Stimulated activated CD4-positive, alpha-beta T cell treated with anti-CD3 and anti-CD28 coated beads, Interleukin-1b, Interleukin-23, amount 100 ng/mL, for 1 hour (primary cell): ENCODE measurements at places on chromosomes 7 and 10.

DNA sequence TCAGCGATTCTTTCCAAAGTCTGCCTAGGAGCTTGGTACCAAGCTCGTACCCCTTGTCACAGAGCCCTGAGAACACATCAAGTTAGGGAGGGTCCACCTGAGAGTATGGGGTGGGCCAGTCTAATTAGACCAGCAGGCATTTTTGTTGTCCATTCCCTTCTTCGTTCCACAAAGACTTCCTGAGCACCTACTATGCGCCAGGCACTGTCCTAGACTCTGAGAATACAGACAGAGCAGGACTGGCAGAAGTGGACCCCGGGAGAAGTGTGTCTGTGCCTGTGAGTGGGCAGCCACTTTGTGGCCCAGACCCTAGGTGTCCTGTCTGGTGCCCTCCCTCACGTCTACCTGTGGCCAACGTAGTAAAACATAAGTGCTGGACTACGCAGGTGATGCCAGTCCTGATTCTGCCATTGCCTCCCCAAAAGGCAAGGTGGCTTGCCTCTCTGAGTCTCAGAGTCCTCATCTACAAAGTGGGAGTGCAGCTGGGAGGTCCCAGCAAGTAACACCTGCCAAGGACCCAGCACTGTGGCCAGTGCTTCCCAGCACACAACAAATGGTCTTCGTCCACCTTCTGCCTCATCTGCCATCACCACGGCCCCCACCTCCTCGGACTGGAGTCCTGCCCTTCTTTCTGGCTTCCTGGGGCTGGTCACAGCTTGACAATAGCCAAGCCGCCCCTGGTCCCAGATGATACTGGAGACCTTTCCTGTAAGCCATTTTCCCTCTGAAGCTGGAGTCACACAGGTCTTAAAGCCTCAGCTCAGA lies 54.3 kb upstream of the DUSP5 start:
- no peak for DNase-seq

GRCh38 chr7:92404170-92404614 lies 43.1 kb upstream of the GATAD1 start:
- DNase-seq: no peak

DNA sequence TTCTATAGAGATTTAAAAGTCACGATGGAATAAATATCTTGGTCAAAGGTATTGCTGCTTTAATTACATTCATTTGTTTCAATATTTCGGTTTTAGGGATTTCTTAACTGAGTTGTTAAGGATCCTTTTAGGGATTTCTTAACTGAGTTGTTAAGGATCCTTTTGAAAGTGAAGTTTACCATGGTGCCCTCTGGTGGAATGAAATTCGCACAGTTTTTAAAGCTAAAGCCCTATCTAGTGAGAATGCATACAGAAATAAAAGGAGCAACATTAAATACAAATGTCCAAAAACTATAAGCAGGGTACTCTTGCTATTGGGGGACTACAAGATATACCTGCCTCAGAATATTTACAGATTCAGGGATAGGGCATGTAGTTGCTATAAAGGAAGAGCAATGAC lies 193.7 kb downstream of the RNLS start:
- no peak for DNase-seq

- DNase-seq: no peak
Measured at GRCh38 chr10:69394020-69394419, 22.7 kb downstream of the TACR2 start.

DNA sequence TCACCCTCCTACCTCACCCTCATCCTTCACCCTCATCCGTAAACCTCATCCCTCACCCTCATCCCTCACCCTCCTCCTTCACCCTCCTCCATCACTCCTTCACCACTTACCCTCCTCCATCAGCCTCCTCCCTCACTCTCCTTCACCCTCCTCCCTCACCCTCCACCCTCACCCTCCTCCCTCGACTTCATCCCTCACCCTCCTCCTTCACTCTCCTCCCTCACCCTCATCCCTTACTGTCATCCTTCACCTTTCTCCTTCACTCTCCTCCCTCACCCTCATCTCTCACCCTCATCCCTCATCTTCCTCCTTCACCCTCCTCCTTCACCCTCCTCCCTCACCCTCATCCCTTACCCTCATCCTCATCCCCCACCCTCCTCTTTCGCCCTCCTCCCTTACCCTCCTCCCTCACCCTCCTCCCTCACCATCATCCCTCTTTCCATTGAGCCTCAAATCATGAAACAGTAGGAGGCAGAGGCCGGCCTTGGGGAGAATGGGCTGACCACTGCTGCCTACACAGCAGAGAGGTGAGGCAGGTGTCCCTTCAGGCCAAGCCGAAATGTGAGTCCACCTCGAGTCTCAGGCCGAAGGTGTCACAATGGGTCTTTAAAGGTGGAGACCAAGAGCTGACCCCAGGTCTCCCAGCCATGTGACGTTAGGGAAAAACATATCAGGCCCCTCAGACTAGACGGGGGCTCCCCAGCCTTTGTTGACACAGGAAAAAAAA lies 53.0 kb downstream of the PDGFA start:
- no peak for DNase-seq

- DNase-seq: no peak
Measured at GRCh38 chr10:47379445-47379785, 4.7 kb downstream of the ZNF488 start.

- no peak for DNase-seq
Measured at GRCh38 chr10:677750-678661, 11.5 kb downstream of the DIP2C start.

DNA sequence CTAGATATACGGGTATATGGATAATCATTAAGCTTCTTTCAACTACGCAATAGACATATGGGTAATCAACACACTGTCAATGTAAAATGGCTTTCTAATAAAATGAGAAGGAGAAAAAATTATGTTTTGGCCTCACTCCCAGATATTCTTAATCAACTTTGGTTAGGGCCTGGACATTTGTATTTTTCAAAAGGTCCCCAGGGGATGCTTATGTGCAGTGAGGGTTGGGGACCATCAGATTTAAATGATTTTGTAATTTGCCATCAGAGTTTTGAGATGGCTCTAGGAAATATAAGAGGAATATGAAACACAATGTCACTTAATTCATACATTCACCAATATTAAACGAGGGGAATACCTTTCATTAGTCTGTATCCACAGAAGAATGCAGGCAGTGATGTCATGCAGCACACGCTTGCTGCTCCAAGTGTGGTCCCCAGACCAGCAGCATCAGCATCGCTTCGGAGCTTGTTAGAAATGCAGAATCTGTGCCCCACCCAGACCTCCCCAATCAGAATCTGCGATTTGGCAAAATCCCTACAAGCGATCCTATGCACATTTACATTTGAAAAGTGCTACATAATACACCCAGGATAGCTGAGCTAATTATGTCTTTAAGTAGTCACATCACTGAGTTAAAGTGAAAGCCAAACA lies 75.1 kb downstream of the INHBA start:
- no peak for DNase-seq

DNA sequence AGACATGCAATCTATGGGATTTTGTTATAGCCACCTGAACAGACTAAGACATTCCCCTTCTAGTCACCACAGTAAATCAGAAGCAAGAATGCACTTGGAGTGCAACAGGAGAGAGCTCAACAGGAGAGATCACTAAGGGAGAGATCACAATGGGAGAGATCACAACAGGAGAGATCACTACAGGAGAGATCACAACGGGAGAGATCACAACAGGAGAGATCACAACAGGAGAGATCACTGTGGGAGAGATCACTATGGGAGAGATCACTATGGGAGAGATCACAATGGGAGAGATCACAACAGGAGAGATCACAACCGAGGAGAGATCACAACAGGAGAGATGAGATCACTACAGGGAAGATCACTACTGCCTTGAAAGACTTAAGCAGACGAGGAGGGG lies 238.5 kb upstream of the PITRM1 start:
- DNase-seq: no peak

DNA sequence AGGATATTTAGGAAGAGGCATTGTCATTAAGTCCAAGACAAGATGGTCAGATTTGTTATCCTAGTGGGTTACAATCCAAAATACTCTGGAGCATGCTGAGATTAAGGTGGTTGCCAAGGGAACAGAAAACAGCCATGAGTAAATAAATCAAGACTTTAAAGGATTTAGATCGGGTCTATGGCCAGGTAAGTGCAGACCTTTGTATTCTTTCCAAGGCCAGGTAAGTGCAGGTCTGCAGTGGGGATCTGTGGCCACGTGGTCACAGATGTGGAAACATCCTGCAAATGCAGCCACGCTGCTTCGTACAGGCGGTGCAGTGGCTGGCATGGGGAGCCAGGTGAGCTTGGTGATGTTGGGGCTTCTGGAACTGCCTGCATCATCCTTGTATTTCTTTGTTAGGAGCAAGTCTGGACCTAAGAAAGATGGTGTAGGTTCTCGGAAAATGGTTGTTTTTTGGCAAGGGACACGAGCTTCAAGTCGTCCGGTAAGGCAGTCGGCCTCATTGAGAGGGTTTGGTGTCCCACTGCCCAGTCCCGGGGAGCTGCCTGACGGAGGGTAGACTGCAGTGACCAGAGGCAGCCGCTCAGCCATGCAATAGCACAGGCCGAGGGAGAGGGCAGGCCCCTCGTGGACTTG lies 21.8 kb downstream of the ZNF775 start:
- no peak for DNase-seq

DNA sequence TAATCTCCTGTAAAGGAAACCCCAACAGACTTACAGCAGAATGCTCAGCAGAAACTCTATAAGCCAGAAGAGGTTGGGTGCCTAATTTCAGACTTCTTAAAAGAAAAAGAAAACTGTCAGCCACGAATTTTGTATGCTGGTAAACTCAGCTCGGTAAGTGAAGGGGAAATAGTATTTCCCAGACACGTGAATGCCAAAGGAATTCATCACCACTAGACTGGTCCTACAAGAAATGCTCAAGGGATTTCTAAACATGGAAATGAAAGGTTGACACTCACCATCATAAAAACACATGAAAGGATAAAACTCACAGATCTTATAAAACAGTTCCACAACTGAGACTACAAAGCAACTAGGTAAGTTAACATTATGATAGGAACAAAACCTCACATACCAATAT lies 68.6 kb downstream of the GLCCI1 start:
- no peak for DNase-seq

DNA sequence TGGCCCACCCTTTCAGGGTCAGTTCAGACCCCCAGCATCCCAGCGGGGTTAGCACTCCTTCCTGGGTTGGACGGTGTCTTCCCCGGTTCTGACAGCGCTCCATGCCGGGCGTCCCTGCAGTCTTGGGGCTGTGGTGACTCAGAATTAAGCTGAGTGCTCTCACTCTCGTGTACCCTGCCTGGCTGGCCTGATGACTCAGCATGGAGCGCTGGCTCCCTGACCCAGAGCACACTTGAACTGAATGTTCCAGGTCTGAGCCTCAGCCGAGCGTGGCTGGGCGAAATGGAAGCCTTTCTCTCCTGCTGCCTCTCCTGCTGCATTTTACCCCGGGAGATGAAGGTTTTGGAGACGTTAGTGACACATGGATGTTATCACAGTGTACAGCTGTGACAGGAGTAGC lies 7.1 kb downstream of the BAG3 start:
- DNase-seq: no peak

GRCh38 chr10:80498833-80499741 lies 38.6 kb upstream of the SH2D4B start:
- DNase-seq: no peak

DNA sequence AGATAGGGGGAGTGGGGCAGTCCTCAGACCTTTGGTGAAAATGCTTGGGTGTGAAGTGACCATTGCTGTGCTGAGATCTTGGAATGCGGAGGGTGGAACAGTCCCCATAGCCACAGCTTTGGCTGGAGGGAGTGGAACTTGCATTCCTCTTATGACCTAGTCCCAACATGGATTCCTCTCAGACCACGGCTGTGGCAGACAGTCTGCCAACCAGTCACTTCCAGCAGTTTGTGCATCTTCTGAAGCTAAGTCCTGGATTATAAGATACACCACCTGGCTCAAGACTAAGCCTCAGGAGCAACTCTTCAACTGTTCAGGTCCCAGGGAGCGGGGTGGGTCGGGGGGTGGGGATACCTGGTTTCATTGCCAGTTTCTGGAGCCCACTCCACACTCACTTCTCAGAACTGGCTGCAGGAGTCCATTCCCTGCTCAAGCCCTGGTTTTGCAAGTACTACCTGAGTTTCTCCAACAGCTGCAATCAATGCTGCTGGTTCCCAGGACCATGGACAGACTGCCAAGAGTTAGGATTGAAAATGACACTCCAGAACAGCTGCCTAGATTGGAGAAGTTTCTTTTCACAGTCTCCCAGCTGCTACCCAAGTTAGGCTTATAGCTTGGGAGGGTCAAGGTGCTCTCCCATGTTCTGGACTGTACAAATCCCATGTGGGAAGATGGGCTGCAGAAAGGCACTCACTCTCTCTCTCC lies 29.1 kb upstream of the DGKB start:
- DNase-seq: no peak

- DNase-seq: no peak
Measured at GRCh38 chr10:110641256-110641655, 2.9 kb upstream of the RBM20 start.

GRCh38 chr10:101151395-101151794 lies 20.3 kb downstream of the TLX1 start:
- no peak for DNase-seq

GRCh38 chr7:49845626-49846025 lies 72.2 kb downstream of the VWC2 start:
- DNase-seq: no peak

DNA sequence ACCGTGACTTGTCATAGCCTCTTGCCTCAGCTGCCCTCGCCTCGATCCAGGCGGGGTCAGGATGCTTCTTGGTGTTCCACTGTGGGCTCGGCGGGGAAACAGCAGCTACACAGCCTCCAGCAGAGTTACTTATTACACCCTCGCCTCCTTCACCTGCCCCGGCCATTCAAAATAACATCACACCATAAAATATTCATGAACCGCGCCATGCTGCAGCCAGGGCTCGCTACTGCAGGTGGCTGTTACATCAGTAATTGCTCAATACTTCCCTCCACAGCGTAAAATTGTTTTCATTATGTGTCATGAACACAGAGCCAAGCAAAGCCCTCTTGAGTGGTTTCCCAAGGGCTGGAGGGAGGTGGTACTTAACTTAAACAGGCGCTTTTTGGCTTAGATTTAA lies 241.5 kb upstream of the SP8 start:
- DNase-seq: no peak

- DNase-seq: no peak
Measured at GRCh38 chr10:46240684-46241565, 45.9 kb upstream of the ANTXRL start.

- no peak for DNase-seq
Measured at GRCh38 chr10:50512743-50513416, 110.9 kb downstream of the SGMS1 start.

DNA sequence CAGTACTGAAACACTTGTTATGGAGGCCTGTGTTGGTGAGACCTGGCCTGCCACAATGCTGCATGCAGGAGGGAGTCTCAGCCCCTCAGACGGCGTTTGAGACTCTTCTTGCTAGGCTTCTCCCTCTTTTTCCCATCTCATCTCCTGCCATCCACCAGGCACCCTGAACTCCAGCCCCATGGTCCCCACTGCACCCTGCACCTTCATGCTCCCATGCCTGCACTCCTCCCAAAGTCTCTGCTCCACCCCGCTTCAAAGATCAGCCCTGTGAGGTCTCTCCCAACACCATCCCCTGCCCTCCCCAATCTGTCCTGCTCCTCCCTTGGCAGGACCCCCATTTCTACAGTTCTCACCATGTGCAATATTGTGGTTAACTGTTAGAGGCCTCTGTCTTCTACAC lies 61.7 kb downstream of the VOPP1 start:
- DNase-seq: no peak

GRCh38 chr7:106616708-106617051 lies 44.3 kb downstream of the CCDC71L start:
- DNase-seq: no peak
